ENCODE measurements at places on chromosomes 2 and 18. TPM values are rescaled to one million over a fixed set of nuclear protein-coding genes. Genes with fewer than 3 reads are reported as not detected.

Gene CXCR2
- total RNA-seq: not detected

Gene CCDC68
- 1.8 TPM for total RNA-seq

Gene SP100
- 106 TPM for total RNA-seq

Gene IL36RN
- total RNA-seq: not detected

Gene APOB
- total RNA-seq: under 0.01 TPM

Gene DRC1
- 0.22 TPM for total RNA-seq

Gene HOXD3
- 0.33 TPM for total RNA-seq

Gene ATP6V1B1
- 0.62 TPM for total RNA-seq

Gene CAPN14
- total RNA-seq: 0.12 TPM

Gene CCDC74B
- total RNA-seq: 9.8 TPM

Gene SLC38A11
- total RNA-seq: 1.5 TPM

Gene TUBB8B
- total RNA-seq: not detected

Gene TRIM43
- total RNA-seq: not detected

Gene OTOS
- total RNA-seq: not detected

Gene LRRC30
- total RNA-seq: not detected

Gene MC2R
- total RNA-seq: not detected

Gene HNMT
- 61.4 TPM for total RNA-seq

Gene IAH1
- 70.1 TPM for total RNA-seq

Gene CIB4
- not detected for total RNA-seq

Gene SULT1C2
- total RNA-seq: 0.33 TPM

Gene NUP35
- 23.1 TPM for total RNA-seq

Gene POTEF
- total RNA-seq: not detected

Gene M1AP
- total RNA-seq: under 0.01 TPM

Gene KCNG3
- under 0.01 TPM for total RNA-seq

Gene STEAP3
- total RNA-seq: 23.6 TPM

Gene FSIP2
- 0.22 TPM for total RNA-seq

Gene ANKRD62
- not detected for total RNA-seq

Gene NEB
- total RNA-seq: 0.12 TPM

All from uterine smooth muscle cell (primary cell).